ENCODE measurements at places on chromosomes 3 and 15.

GRCh38 chr3:128282380-128283196 lies 129.3 kb downstream of the EEFSEC start:
- peak; percentile 63 for DNase-seq

- no peak for DNase-seq
Measured at GRCh38 chr15:100330629-100331215, 11.1 kb downstream of the ADAMTS17 start.

GRCh38 chr3:183529717-183530116 lies 25.8 kb downstream of the KLHL6 start:
- no peak for DNase-seq

GRCh38 chr3:10513306-10513705 lies 7.9 kb upstream of the ATP2B2 start:
- DNase-seq = no peak

DNA sequence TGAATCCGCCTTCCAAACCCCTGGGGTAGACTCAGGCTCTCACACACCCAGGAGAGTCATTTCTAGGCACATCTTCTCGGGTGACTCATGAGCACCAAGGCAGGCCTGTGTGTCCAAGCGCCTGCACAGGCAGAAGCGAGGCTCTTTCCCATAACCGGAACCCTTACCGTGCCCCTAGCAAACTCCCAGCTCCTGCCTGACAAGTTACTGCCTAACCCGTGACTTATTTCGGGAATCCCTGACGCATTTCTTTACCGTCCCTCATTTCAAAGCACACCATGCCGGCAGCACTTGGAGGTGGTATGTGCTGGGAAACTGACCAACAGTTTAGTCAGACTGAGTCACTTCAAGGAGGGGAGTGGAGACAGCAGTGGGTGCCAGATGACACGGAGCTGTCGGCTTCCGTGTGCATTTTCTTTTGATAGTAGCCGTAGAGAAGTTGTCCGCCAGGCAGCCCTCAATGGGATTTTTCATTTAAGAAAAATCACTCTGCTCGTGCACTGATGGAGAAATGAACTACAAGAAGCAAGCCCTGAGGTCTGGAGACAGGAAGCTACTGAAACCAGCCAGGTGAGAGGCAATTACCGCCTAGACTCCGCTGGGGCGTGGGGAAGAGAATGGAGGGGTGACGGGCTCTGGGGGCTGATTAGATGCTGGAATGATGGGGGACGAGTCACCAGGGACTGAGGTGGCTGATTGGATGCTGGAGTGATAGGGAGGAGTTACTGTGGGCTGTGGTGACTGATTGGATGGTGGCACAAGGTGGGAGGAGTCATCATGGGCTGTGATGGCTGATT lies 17.3 kb upstream of the HRH1 start:
- DNase-seq = peak; percentile 21

DNA sequence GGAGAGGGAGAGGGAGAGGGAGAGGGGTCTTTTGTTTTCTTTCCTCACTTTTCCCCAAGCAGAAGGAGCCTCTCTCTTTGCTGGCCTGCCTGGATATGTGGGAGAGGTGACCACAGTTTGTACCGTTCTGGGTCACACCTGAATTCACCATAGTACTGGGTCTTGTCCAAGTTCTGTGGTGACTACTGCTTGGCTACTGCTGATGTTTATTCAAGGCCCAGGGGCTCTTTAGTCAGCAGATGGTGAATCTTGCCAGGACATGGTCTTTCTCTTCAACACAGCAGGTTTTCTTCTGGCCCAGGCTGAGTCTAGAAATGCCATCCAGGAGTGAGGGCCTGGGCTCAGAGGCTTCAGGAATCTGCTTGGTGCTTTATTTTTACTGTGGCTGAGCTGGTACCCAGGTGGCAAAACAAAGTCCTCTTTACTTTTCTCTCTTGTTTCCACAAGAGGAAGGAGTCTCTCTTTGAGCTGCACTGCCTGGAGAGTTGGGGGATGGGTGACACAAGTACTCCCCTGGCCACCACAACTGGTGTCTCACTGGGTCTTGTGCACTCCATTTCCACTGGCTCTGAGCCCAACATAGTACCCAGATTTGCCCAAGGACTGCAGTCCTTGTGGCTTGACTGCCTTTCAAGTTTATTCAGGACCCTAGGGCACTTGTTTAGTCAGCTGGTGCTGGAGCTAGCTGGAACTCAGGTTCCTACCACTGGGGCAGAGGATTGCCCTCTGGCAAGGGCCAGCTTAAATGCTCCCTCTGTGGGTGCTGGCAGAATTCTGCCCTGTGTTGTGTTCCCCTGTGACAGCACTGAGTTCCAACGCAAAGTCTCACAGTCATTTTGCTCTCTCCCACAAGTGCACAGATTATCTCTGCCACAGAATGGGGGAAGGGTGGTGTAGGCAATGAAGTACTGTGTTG lies 16.8 kb upstream of the CCNDBP1 start:
- no peak for DNase-seq

GRCh38 chr15:31365655-31366127 lies 39.1 kb downstream of the KLF13 start:
- DNase-seq = peak; percentile 94

DNA sequence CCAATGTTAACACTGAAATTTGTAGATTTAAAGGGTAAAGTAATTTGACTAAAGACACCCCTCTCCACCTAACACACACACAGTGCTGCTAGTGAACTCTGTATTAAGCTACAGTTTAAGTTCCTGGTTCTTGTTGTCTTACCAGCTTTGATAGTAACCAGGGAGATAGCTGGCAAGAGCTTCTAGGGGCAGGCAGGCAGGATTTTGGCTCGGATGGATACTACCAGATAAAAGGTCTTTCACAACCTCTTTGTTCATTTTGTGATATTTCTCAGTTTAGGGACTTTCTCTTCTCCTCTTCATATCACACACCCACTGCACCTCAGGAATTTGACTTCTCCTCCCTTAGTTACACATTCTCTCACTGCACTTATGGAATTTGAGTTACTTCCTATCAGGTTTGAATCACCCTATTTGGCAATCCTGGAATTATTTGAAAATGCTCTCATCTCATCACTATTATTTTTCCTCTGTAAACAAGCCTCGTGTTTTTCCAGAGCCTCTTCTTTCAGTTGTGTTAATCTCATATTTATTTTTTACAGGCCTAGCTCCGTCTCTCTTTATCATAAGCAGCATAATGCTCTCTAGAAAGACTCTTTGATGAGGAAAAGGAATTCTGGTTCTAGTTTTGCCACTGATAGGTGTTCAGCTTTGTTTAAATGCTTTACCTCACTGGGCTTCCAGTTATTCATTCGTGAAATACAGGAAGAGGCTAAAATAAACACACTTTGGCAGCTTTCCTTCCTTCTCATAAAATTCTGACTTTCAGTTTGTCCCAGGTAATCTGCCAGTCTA lies 23.0 kb upstream of the CLDN1 start:
- DNase-seq = peak; percentile 54

DNA sequence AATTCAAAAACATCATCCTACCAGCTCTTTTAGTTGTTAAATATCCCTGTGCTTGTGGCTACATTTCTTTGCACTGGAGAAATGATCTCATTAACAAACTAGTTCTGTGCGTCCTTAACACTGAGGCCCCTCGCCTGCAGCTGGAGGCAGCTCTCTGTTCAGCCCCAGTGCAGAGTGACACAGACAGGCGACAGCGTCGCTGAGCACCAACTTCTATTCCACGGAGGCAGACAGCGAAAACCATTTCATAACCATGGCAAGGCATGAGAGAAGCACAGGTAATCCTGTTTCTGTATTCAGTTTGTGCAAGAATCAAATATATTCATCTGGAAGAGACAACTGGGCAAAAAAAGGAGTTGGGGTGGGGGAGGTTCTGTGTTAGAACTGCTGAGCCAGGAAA lies 530.7 kb downstream of the ZIC1 start:
- DNase-seq = no peak

DNA sequence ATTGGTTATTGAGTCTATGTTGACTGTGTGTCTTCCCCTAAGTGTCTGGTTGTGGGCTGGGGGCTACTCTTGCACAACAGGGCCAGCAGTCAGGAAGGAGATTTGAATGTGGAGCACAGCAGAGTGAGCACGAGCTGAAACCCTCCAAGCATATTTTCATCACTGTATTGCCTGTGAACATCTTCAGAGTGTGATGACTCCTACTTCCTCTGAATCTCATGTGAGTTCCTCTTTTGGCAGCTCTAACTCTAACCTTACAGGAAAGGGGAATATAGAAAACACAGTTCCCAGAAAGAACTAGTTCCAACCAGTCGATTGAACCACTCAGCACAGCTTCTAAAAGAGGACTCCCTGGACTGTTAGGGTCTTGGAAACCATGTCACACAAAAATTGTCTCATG lies 211.6 kb downstream of the RAP2B start:
- DNase-seq = no peak

GRCh38 chr15:65777053-65777452 lies 15.0 kb downstream of the DENND4A start:
- no peak for DNase-seq

DNA sequence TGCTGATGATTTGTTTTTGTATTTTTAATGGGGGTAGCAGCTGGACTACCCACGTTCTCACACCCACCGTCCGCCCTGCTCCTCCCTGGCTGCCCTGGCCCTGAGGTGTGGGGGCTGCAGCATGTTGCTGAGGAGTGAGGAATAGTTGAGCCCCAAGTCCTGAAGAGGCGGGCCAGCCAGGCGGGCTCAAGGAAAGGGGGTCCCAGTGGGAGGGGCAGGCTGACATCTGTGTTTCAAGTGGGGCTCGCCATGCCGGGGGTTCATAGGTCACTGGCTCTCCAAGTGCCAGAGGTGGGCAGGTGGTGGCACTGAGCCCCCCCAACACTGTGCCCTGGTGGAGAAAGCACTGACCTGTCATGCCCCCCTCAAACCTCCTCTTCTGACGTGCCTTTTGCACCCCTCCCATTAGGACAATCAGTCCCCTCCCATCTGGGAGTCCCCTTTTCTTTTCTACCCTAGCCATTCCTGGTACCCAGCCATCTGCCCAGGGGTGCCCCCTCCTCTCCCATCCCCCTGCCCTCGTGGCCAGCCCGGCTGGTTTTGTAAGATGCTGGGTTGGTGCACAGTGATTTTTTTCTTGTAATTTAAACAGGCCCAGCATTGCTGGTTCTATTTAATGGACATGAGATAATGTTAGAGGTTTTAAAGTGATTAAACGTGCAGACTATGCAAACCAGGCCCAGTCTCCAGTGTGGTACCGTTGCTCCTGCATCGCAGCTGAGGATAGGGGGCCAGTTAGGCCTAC lies 1.4 kb upstream of the FES start:
- DNase-seq = no peak

GRCh38 chr3:49566312-49566711 lies 12.0 kb downstream of the BSN start:
- DNase-seq = no peak

DNA sequence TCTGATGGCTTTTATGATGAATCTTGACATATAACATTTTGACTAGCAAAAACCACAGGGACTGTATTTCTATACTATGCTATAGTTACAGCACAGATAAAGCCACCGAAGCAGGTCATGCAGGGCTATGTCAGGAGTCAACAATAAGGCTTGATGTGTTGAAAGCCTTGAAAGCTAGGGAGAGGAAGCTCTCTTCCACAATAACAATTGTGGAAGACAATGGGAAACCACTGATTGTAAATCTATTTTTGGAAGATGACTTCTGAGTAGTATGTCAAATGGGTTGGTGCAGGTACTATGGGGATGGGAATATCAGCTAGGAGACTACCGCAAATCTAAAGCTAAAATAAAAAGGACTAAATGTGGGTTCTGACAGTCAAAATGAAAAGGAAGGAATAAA lies 4.0 kb upstream of the AQR start:
- no peak for DNase-seq

GRCh38 chr15:41169086-41169485 lies 53.0 kb upstream of the INO80 start:
- no peak for DNase-seq

DNA sequence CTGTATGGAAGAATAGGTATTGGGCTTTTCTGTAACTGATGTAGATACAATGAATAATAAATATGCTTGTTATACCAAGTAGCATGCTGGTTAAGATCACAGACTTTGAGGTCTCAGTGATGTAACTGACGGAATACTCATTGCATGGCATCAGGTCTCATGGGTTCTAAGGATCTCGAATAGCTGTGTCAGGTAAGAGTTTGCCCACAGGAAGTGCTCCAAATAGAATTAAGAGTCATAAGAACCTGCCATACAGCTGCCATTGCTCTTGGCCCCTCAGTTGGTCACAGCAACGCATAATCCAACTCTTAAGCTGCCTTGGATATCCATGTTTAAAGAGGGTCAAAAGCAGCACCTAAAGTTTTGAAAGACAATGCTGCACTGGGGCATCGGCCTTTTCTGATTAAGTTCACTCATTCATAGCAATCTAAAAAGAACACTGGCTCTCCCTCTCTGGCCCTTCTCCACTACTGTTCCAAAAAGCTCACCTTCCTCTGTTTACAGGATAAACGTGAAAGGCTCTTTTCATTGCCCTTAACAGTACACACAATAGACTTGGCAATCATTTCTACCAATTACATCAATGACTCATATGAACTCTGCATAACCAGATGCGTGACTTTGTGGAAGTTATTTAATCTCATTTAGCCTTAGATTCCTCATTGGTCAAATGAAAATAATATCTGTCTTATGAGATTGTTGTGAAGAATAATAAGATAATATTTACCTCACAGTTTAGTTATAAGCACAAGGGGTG lies 74.6 kb downstream of the ZBTB20 start:
- no peak for DNase-seq

GRCh38 chr3:149087208-149087607 lies 875 bp upstream of the HLTF start:
- no peak for DNase-seq

DNA sequence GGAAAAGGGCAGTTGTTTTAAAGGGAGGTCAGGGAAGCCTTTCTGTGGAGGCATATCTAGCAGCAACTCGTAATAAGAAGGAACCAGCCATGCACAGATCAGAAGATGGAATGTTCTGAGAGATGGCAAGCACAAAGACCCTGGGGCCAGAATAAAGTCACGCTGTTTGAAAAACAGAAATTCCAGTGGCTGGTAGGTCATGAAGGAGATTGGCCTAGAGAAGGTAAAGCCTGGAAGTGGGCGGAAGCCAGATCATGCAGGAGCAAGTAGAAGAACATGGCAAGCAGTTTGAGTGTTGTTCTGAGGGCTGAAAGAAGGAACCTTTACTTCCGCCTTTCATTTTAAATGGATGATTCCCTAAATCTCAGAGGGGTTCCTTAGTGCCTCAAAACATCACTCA lies 208.1 kb upstream of the PPP2R3A start:
- DNase-seq = no peak

- DNase-seq = no peak
Measured at GRCh38 chr3:124658270-124658669, 72.0 kb upstream of the UMPS start.
